Kasumi-1 (cell line): ENCODE measurements at places on chromosomes 7 and 10.

- DNase-seq, result no peak
These were observed 36.0 kb downstream of the COL17A1 start for GRCh38 chr10:104049504-104050250.

DNA sequence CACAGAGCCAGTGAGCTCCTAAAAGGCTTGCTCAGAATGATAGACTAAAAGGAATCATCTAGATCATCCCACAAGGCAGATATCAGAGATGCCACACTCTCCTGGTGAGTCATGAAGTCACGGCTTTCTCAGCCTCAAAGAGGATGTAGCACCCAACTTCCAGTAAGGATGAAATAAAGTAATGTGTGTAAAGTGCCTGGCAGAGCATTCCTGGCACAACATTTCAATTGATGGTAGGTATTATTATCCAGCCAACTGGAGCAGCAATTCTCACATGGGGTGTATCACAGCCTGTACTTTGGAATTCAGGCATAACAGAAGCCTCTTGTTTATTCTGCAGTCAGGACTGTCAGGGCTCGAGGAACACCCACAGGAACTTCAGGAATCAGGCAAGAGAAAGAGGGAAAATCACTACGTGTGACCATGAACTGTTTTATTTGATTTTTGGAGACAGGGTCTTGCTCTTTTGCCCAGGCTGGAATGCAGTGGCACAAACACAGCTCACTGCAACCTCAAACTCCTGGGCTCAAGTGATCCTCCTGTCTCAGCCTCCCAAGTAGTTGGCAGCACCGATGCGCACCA is 5.3 kb upstream of the NAT16 start:
- DNase-seq, result no peak

DNA sequence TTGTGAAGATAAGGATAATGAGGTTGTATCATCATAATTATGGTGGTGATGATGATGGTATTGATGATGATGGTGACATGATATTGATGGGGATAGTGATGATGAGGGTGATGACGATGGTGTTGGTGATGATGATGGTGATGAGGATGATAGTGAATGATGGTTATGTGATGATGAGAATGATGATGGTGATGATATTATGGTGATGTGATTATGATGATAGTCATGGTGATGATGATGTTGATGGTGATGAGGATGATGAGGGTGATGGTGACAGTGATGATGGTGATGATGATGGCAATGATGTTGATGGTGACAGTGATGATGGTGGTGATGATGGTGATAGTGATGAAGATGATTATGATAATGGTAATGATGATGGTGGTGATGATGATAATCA is 299.9 kb upstream of the ADARB2 start:
- DNase-seq, result no peak

DNA sequence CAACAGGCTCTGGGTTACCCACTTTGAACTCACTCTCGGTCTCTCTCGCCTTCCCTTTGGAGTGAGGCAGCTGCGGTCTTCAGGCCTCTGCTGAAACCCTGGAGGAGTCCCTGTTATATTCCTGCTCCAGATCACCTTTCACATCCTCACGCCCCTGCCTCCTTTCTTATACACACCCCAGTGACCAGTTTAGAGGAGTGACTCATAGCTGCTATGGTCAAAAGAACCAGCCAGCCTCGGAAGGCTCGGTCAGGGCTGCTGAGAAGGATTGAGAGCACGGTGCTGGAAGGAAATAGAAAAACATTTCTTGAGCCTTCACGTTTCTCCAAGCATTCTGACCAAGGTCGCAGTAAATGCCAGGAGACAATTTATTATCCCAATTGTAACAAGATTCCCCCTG is 28.3 kb upstream of the SVOPL start:
- no peak for DNase-seq

DNA sequence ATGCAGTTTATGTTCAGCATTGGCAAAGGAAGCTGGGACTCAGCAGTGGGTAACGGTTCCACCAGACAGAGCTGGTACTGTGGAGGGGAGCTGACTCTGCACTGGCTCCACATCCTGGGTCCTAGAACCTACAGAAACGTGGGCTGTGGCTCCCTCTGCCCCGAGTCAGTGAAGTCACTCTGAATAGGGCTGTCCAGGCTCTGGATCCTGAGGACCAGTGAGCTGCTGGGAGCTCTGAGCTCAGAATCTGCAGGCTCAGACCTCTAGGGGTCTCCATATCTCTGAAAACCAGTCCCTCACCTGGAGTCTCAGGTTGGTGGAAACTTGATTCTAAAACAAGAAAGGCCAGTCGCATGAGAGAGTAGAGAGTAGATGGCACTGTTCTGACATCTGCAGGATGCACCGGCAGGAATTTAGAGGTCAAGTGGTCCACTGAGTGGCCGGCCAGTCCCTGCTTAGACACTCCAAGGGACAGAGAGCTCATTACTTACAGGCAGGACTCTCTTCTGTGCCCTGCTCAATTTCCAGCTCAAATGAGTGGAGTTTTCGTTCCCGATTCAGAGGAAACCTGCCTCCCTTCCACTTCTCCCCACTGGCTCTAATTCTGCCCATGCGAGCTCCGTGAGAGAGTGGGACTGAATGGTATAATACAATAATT is 18.6 kb downstream of the NPFFR1 start:
- DNase-seq, result peak; percentile 29

- DNase-seq, result no peak
These were observed 17.1 kb downstream of the AOC1 start for GRCh38 chr7:150869467-150869866.

- DNase-seq, result no peak
These were observed 239.6 kb downstream of the SKIDA1 start for GRCh38 chr10:21285742-21286331.

- DNase-seq, result no peak
These were observed 25.3 kb upstream of the C10orf71 start for GRCh38 chr10:49273626-49274025.

DNA sequence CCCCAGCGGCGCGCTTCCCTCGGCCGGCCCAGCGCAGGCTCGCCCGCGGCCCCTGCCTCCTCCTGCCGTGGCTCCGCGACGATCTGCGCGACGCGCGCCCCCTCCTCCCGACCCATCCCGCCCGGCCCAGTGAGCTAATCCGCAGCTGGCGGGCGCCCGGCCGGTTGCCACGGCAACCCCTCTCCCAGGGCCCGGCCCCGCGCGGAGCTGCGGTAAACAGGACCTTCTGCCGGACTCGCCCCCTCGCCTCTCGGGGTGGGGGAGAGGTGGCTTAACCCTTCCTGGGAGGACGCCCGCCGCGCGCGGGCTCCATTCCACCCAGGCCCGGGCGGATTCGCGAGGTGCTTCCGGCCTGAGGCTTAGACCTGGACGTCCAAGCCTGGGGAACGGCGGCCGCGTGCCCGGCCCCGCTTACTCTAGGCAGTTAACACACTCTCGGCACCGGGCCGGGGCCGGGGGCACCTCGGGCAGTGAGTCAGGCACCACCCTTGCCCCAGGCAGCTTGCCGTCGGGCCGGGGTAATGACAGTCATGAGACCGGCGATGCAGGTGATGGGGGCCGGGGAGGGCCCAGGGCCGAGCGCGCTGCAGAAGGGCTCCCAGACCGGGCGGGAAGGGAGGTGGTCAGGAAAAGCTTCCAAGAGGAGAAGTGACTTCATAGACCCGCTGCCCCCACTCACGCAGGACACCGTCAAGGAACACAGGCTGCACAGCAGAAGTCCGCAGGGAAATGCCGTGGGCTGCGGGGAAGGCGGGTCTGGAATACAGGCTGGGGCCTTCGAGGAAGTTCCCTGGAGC is at the start of gene DENND2A:
Gene DENND2A (minus strand): TSS at position 87 of the 797 bp plus-strand sequence. CDS start 38,416 bp downstream, outside the sequence.
- DNase-seq, result no peak

- no peak for DNase-seq
These were observed 157.9 kb downstream of the DIP2C start for GRCh38 chr10:531541-531940.

DNA sequence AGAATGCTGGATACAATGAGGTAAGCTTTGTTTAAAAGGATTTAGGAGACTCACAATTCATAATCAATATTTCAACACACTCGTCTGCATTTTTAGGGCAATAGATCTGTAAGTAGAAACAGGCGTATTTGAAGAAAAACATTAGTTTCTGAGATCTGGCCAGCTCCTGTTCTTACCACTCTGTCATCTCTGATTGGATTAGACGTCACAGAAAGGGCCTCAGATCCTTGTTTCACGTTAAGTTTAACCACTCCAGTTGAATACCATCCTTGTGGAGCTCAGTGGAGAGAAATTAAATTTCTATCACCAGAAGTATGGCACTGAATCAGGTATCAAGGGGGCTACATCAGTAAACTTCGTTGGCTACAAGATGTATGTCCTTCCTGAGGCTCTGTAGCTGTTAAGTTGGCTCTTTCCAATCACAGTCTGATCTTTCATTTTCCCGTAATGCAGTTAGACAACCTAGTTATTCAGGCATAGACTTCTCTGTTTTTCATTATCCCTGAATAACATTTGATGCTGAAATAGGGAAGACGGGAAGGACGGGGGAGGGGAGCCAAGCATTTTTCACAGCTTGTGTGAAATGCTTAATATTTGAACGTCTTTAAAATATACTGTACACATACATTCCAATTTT is 659.2 kb upstream of the GALNT17 start:
- DNase-seq, result no peak

- no peak for DNase-seq
These were observed 33.4 kb downstream of the VWDE start for GRCh38 chr7:12370249-12370648.

GRCh38 chr7:35874886-35875285 is 74.0 kb downstream of the SEPTIN7 start:
- DNase-seq, result no peak

- no peak for DNase-seq
These were observed 91.9 kb upstream of the PRKCQ start for GRCh38 chr10:6671976-6672375.

GRCh38 chr7:136976504-136977251 is 108.2 kb downstream of the CHRM2 start:
- DNase-seq, result no peak

GRCh38 chr7:27088002-27088922 is 7.5 kb downstream of the HOXA1 start:
- no peak for DNase-seq

DNA sequence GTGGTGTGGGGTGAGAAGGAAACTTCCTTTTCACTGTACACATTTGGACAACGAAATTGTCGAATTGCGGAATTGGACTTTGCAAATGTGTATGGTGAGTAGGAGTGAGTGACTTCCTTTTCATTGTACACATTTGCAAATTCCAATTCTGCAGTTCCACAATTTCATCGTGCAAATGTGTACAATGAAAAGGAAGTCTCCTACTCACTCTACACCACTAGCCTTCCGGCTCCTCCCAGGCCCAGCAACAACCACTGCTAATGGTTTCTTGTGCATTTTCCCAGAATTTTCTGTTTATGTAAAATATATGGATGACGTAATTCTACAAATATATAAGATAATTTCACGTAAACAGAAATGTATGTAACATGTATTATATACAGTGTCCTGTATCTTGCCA is 118.5 kb downstream of the ARL4A start:
- DNase-seq, result peak; percentile 67

GRCh38 chr7:97446361-97446760 is 285.5 kb upstream of the TAC1 start:
- DNase-seq, result no peak

GRCh38 chr10:59817773-59818172 is 64.5 kb upstream of the MRLN start:
- peak; percentile 82 for DNase-seq

DNA sequence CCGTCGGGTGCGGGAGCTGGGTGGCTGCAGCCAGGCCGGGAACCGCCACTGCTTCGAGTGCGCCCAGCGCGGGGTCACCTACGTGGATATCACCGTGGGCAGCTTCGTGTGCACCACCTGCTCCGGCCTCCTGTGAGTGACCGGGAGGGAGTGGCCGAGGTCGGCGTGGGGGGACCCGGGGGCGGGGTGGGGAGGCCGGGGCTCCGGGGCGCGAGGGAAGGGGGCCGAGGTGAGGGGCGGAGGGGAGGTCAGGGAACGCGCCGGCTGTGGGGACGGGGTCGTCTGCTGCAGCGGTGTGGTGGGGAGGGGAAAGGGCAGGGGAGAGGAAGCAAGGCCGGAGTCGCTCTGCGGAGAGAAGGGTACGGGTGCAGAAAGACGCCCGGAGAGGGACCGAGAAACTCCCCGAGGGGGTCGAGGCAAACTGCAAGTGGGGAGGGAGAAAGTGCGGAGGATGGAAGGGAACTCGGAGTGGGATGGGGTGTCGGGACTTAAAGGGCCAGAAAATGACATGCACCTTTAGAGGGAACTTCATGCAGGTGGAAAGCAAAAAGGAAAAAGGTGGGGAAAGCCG is 518 bp downstream of the AGFG2 start:
- no peak for DNase-seq

DNA sequence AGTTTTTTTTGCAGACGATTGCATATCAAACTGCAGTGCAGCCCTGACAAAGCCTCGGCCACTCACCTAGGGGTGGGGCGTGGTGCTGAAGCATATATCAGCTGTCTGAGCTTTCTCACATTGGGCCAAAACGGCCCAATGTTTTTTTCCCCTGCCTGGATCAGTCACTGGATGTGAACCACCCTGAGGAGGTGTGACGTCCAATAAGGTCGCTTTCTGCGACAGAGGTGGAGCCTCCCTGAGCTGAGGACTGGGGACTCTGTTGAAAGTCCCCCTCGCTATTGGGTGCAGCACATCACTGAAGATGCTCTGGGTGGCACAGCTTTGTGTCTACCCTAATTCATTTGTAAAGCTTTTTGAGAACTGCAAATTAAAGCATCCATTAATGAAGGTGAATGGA is 60.9 kb downstream of the SEM1 start:
- DNase-seq, result no peak

DNA sequence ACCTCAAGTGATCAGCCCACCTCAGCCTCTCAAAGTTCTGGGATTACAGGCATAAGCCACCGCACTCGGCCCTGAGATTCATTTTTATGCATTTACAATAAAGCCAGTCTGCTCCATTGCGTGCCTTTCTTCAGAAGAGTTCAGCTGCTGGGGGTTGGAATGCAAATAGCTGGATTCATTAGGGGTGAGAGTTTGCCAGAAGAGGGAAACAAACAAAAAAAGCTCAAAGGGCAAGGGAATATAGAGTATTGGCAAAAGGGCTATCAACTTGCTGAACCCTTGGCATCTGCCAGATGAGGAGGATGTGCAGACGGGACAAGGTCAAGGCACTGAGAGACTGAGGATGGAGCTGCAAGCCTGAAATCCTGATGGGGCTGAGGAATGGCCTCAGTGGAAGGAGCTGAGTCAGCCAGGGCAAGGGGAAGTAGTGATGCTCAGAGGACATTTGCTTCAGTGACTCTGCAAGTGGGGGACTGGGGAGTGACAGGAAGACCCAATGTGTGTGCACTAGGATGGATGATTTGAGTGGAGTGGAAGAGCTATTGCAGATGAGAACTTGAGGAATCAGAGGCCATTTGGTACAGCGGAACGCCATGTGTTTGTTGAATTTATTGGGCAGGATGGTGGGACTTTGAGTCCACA is 75.0 kb upstream of the ARMC3 start:
- DNase-seq, result peak; percentile 44

GRCh38 chr10:103916876-103917275 is 1.1 kb downstream of the STN1 start:
- DNase-seq, result no peak

- no peak for DNase-seq
These were observed 16.1 kb upstream of the CSGALNACT2 start for GRCh38 chr10:43122096-43122495.

- no peak for DNase-seq
These were observed 117.4 kb downstream of the TES start for GRCh38 chr7:116327752-116328151.

GRCh38 chr7:107907790-107908189 is 16.8 kb downstream of the DLD start:
- no peak for DNase-seq
